ENCODE measurements at places on chromosomes 5 and 9. TPM values are rescaled to one million over a fixed set of nuclear protein-coding genes. Genes with fewer than 3 reads are reported as not detected.

The CYLC2 gene
- total RNA-seq = not detected

The PCDHGA5 gene
- total RNA-seq = 0.32 TPM

The KCNN2 gene
- total RNA-seq = not detected

The PELO gene
- total RNA-seq = 22.0 TPM

The GALNT12 gene
- 0.54 TPM for total RNA-seq

The CNTLN gene
- total RNA-seq = 4.2 TPM

The LURAP1L gene
- 7.6 TPM for total RNA-seq

The PCDHGA10 gene
- total RNA-seq = 5.0 TPM

The ADAMTS13 gene
- total RNA-seq = 1.5 TPM
